ENCODE measurements at places on chromosomes 5 and 9.

- peak; percentile 35 for DNase-seq
These were observed 25.2 kb upstream of the PLAC8L1 start for GRCh38 chr5:146130440-146131045.

DNA sequence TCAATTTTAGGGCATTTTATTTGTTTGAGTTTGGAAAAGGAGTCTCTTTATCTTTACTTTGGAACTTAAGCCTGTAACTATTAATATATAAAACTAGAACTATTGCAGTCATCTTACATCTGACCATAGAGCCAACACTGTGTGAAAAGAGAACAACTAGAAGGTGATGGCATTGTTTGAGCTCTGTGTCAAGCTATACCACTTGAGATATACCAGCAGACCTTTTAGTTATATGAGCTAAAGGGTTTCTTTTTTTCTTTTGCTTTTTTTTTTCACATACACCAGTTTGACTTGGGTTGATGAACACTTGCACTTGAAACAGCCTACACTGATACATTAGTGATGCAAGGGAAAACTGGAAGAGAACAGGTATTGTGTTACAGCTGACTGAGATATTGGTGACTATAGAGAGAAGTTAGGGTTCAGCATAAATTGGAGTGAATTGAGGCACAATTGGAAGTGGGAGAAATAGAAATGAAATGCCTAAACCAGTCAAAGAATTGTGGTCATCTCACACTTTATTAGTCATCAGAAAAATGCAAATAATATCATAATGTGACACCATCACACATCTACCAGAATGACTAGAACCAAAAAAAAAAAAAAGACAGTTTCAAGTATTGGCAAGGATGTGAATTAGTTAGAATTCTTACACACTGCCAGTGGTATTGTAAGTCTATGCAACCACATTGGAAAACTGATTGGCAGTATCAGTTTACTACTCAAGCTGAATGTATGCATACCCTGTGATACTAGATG is 60.9 kb downstream of the ADRB2 start:
- DNase-seq: no peak

DNA sequence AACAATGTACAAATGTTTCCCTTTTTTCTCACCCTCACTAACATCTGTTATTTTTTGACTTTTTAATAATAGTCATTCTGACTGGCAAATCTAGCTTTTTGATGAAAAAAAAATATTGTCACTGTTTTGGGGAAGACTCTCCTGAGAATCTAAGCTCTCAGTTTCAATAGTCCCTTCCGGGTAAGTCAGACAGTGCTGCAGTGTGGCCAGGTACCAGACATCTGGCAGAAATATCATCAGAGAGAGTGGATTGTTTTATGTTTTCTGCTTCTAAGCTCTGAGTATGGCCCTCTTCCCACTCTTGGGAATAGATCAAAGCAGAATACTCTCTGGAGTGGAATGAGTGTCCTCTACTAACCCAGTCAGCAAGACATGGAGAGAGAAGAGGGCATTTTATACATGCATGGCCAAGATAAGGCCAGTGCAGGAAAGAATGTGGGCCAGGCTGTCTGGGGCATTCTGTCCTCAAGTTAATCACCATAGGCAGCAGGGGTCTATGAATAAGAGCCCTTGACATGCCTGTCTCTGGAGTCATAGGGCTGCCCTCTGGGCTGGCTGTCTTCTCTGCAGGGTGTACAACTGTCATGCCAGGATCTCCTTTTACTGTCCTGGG is 38.5 kb upstream of the OR2S2 start:
- DNase-seq: no peak

- no peak for DNase-seq
These were observed 580.8 kb downstream of the BNC2 start for GRCh38 chr9:16289639-16290038.

DNA sequence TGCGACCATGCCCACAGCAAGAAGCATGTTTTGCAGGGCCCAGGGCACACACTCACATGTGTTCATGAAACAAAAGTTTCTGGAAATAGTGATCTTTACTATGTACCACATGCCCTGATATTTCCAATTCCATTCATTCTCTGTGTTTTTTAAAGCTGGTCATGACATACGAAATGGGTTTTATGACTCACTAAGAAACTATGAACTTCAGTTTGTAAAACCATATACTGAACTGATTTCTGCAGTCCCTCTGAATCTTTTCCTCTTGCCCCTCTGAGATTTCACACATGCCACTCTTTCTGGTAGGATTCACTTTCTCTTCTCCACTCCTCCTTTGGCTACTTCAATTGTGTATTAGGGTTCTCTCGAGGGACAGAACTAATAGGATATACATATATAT is 416.1 kb upstream of the TRPC7 start:
- no peak for DNase-seq

DNA sequence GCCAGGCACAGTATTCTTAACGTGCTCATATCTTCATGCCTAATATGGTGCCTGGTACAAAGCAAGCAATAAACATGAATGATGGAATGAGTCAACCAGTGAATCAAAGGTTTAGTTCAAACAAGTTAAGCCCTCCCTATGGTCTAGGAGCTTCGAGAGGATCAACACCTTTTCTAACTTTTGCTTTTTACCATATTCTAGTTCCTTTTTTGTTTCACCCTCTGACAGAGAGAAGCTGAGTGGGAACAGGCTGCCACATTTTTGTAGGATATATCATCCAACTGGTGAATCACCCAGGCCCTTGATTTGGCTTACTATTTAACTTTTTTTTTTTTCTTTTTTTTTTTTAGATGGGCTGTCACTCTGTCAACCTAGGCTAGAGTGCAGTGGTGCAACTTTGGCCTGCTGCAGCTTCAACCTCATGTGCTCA is 39.3 kb upstream of the TNC start:
- DNase-seq: no peak
